ENCODE measurements at places on chromosomes 4 and X.

- no peak for DNase-seq
These were observed 27.3 kb downstream of the SH3BGRL start for GRCh38 chrX:81229229-81229628.

DNA sequence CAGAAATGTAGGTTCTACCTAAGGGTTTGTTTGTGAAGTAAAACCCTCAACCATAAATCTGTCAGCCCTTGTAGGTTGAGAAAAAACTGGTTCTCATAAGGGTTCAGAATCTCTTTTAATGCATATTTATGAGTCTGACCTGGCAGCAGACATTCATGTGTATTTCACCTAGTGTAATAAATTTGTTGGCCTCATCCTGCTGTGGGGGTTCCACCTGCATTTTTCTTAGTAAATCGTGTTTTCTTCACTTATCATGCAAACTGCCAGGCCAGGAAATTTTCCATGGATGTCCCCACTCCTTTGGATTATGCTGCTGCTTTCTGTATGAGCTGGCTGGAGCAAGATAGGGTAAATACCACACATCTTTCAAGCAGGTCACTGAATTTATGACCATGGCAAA, 42.4 kb downstream of the KLHL13 start:
- DNase-seq = no peak

DNA sequence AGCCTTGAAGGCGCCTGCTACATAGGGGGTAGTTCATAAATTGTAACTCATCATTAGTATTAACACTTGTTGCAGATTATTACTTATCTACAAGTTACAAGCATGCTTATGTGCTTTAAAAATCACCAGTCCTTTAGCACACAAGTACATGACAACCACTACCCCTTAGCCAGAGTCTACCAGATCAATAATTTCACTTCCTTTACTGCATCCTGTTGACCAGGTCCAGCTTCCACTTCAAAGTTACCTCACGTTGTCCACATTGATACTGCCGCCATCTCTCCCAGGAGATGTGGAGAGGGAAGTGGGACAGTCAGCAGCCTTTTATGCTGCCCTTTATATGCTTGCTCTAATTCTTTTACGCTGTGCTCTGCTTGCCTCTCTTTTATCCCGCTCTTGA, 231.3 kb upstream of the CXXC4 start:
- no peak for DNase-seq

DNA sequence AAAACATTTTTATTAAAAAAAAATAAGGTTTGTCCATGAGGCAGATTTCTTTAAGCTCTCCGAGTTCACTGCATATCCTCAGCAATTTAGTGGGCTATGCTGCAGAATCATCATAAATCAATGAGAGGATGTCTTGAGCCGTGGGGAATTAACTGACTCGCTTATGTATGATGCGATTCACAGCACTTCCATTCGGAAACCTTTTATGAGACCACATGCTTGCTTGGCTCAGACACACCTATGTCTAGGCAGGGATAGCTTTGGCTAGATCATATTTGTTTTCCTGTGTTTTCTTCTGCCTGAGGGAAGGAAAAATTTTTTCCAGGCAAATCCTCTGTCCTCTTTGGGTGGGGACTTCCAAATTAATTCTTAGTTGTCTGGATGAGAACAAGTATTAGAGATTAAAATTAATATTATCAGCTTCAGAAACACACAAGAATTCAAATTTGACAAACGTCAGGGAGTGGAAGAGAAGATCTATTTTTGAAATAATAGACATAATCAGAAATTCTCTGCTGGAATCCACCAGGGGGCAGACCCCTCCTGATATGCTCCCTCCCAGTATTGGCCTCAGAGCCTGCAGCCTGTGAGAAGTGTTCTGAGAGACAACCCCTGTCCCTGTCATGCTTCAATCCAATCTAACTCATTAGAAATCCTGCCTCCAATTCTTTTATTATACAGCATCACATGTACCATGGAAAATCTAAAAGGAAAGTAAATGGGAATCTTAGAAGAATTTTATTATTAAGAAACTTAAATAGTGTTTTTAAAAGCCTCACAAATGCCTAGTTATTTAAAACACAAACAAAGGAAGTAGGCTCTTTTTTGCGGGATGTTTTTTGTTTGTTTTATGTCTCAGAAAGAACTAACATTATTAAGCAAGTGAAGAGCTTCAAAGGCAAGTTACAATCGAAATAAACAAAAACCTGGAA, 345.1 kb upstream of the TACR3 start:
- no peak for DNase-seq

DNA sequence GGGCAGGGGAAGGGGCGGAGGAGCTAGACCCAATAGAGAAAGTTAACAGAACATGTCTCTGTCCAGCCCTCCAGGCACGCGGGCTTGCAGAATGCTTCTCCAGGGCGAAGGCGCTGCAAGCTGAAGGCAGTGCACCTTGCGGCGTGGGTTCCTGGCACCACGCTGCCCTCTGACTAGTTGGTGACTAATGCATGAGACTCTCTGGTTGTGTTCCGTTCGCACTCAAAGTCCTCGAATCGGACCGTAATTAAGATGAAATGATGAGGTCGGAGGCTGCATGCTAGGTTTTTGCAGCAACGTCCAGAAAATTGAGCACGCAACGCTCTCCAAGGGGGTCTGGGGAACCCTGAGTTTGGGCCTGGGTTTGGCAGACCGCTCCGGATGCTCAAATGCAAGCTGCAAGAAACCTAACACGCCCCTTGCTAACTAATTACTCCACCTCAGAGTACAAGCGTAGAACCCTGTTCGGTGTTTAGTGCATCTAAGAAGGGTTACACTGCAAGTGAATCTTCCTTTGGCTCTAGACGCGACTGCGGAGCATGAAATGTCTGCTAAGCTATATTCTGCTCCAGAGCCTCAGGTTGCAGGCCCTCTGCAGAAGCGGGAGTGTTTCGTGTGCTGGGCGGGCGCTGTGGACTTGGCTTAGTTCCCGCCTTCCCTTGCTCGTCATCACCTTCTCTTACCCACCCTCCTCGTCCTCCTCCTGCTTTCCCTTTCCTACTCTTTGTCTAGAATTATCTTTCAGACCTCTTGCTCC, 57.1 kb upstream of the NKAP start:
- no peak for DNase-seq

- no peak for DNase-seq
These were observed 41.0 kb upstream of the CPEB2 start for GRCh38 chr4:14961292-14961691.

GRCh38 chr4:67054896-67055295, 490.4 kb downstream of the CENPC start:
- no peak for DNase-seq

DNA sequence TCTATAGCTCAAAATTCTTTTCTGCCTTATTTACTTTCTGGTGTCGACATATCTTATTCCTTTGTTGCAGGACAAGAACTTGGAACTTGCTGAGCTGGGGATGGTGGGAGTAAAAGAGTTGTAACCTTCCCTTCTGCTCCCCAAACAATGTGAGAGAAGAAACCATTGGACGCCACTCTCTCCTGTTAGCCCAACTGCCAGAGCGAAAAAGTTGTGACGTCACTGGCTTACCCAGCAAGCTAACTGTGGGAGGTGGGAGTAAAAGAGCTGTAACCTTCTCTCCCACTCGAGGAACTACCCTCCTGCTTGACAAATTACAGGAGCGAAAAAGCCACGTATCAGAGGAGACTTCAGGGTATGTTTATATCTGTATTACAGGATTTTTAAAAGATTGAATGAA, 90.0 kb upstream of the PCDH10 start:
- no peak for DNase-seq

DNA sequence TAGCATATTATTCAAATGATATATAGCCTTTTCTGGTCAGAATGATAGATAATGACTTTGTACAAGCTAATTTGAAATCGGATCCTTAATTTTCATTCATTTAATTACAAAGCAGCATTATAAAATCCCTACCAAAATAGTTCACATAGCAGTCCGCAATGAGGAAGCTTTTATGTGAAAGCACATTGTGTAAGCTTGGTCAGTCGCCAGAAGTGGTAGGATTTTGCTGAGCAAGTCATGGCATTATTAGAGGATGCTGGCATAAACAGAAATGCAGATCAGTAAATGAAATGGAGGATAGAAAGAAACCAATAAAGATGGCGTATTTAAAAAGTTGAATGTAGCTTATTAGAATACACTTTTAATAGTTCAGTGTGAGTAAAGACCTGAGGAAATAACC, 93.2 kb upstream of the DIAPH2 start:
- DNase-seq = no peak

- DNase-seq = no peak
These were observed 48.6 kb downstream of the BMPR1B start for GRCh38 chr4:94806376-94806775.

GRCh38 chr4:76758996-76759395, 138.9 kb downstream of the SOWAHB start:
- no peak for DNase-seq

- DNase-seq = no peak
These were observed 523.8 kb downstream of the PPARGC1A start for GRCh38 chr4:23365871-23366556.

GRCh38 chr4:105714932-105715331, 6.3 kb downstream of the GSTCD start:
- no peak for DNase-seq

All from AG09319 (cell line).